Left ventricle myocardium superior (tissue), 1 donor: ENCODE measurements at places on chromosomes 16 and 17. TPM values are rescaled to one million over a fixed set of nuclear protein-coding genes. Genes with fewer than 3 reads are reported as not detected.

DNA sequence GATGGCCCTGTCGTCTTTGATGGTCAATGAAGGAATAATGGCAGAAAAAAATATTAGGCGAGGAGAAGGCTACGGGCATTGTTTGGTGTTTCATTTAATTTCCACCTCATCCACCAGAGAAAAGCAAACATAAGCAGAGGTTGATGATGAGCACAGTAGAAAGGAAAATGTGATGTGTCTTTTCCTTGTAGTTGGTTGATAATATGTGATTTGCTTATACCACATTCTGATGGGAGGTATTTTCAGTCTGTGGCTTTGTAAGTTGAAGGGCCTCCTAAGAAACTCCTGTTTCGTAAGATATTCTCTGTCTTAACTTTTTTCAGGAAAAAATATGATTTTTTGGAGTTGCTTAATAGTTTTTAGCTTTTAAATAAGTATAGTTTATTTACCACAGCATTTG is 215.7 kb downstream of the PRKCA start:
- DNase-seq = no peak

GRCh38 chr16:54288030-54288834 is 1.6 kb upstream of the IRX3 start:
- DNase-seq = no peak

- no peak for DNase-seq
Observed at GRCh38 chr16:55010492-55011160, 80.0 kb downstream of the IRX5 start.

DNA sequence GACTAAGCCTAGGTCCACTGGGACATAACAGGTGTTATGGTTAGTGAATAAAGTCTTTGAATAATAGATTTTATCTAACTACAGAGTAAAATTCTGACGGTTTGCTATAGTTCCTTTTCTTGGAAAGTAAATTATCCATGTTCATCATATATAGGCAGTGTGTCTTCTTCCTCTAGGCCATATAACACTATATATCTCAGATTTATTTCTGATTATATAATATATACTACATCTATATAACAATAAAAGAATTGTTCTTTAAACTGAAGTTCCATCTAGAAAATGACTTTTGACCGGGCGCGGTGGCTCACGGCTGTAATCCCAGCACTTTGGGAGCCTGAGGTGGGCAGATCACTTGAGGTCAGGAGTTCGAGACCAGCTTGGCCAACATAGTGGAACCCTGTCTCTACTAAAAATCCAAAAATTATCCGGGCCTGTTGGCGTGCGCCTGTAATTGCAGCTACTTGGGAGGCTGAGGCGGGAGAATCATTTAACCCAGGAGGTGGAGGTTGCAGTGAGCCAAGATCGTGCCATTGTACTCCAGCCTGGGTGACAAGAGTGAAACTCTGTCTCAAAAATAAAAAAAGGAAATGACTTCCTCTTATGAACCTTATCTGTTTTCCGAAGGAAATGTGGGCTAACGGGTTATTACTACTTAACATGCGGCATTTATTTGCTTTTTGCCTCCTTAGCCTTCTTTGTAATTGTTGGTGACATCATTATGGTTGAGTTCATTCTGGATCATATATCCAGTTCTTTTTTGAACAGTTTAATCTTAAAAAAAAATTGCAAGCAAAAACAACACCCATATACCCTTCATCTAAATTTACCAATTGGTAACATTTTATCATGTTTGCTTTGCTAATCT is 29.2 kb downstream of the NOL11 start:
- no peak for DNase-seq

DNA sequence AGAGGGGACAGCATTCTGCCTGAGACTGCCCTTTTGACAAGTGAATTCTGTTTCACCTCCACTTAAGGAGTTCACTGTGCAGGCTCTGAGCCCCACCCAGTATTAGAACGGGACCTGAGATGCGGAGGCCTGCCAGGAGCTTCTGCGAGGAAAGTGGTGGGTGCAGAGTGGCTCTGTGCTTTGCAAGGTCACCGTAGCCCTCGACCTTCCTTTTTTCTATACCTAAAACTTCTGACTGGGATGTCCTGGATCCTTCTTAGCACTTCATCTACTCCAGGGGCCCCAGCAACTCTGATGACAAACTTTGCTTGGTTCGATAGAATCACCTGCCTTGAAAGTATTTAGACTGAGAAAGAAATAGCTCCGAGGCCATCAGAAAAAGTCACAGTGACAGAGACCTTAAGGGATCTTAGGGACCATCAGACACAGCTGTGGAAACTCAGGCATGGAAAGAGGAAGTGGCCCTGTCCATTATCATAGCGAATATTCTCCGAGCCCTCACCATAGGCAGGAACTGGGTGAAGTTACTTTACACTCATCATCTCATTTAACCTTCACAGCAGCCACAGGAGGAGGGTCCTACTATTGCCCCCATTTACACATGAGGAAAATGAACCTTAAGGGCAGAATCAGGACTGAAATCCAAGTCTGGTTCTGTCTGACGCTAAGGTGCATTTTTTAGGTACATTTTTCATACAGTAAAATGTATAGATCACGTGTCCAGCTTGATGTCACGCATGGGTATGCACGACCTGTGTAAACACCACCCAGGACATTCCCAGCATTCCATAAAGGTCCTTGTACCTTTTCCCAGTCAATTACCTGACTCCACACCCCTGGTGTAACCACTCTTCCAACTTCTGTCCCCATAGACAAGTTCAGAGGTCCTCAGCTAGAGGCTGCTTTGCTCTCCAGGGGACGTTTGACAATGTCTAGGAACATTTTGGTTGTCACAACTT is 676 bp upstream of the KRT13 start:
- DNase-seq = no peak

DNA sequence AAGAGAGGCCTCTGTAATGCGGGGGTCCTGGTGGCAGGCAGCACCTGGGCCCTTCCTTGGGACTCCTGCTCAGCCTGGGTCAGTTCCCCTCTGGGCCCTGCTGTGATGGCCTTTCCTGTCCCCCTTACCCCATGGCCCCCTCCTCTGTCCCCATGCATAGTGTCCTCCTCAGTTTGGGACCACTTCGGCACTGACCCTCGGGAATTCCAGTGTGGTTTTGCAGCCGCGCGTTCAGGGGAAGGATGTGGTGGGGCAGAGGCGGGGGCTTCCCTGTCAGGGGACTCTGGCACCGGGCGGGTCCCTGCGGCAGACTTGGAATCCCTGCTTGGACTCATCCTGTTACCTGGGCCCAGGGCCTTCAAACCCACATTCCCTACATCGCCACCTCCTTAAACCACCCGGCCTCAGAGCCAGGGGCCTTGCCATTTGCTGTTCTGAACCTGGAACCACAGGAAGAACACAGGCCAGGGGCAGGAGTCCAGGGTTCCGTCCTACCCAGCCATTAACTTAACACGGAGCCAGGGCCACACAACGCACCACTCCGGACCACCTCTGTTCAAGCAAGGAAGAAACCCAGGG is 31.4 kb upstream of the EIF1 start:
- DNase-seq = no peak

DNA sequence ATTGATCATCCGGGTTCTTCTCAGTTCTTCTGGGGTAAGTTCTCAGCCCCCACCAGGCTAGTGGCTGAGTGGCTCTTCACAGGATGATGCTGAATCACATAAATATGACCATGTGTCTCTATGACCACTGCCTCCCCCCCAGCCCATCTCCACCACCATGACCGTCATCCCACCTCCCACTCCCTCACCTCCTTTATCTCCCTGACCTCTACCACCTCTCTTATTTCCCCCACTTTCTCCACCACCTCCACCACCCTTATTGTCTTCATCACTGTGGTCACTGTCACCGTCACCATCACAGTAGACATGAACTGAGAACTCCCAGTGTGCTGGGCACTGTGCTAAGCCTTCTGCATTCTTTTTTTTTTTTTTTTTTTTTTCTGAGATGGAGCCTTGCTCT is 32.5 kb downstream of the RGS9 start:
- no peak for DNase-seq

DNA sequence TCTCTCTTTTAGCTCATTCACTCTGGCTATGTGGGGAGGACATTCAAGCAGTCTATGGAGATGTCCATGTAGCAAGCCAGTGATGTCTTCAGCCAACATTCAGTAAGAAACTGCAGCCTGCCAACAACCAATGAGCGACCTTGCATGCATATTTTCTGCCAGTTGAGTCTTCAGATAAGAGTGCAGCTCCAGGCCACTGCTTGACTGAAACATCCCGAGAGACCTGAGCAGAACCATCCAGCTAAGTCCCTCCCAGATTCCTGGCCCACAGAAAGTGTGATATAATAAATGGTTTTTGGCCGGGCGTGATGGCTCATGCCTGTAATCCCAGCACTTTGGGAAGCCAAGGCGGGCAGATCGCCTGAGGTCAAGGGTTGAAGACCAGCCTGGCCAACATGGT is 10.5 kb upstream of the C17orf58 start:
- peak; percentile 62 for DNase-seq

The EMC8 gene
- 25.4 TPM for total RNA-seq

The PPP1R27 gene
- total RNA-seq = 0.67 TPM

The LGALS9 gene
- total RNA-seq = 16.9 TPM
